ENCODE measurements at places on chromosomes 4 and X. TPM values are rescaled to one million over a fixed set of nuclear protein-coding genes. Genes with fewer than 3 reads are reported as not detected.

The AMTN gene
- total RNA-seq, result not detected

DNA sequence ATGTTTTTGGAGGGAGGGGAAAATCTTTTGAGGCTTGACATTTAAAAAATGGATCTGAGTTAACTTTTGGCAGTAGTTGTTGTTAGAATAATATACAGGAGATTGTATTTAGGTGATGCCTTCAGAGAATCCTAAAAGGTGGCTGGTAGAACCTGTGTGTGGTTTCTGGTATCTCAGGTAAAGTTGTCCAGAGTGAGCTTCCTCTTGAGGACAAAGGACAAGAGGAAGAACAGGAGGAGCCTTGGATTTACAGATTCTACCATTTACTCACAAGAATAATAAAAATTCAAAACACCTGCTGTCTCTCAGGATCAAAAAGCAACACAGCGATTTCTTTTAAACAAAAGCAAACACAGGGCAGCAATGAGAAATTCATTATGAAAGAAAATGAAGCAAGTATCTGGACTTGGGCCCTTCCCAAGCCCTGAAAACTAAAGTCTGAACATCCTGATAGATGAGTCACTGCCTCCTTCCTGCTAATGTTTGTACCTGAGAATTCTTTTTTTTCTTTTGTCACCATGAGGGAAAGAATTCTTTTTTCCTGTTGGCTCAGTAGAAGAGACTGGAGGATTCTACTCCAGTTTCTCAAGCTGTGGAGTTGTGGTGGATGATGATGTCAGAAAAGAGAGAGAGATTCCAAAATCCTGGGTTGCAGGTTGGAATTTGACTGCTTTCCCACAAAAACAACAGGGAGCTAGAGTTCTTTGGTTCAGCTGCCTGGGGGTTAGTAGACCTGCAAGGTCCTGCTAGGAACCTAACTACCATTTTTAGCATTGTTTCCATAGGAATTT, 31.5 kb upstream of the RAPGEF2 start:
- DNase-seq, result peak; percentile 68

The DUX4 gene
- not detected for total RNA-seq

DNA sequence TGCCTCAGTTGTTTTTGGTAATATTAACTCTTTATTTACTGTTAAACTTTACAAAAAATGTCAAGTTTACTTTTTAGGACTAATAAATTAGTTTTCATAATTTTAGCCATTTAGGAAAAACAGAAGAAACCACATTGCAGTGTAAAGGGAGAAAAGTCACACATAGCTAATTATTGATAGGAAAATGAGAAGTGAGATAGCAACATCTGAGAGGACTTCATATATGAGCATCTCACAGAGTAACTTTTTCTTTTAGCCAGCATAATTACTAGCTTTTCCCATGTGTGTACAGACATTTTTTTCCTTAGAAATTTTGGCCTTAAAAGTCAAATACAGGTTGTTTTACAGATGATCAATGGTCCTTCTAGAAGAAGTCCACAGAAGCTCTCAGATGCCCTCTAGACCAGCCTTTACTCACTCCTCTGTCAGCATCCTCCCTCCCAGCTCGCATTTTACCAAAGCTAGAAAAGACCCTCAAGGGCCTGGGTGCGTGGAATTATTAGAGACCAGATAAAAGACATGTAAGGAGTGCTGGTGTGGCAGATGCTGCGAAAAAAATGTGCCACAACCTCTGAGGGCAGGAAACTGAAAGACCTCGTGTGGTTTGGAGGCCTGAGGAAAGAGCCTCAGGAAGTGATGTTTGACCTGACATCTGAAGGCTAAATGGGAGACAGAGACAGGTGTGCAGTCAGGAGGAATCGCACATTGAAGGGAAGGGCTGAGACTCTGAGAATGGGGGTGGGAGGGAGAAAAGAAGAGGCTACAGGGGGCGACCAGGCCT, 156.9 kb downstream of the CBR4 start:
- no peak for DNase-seq

The TMEM47 gene
- total RNA-seq, result 134 TPM

DNA sequence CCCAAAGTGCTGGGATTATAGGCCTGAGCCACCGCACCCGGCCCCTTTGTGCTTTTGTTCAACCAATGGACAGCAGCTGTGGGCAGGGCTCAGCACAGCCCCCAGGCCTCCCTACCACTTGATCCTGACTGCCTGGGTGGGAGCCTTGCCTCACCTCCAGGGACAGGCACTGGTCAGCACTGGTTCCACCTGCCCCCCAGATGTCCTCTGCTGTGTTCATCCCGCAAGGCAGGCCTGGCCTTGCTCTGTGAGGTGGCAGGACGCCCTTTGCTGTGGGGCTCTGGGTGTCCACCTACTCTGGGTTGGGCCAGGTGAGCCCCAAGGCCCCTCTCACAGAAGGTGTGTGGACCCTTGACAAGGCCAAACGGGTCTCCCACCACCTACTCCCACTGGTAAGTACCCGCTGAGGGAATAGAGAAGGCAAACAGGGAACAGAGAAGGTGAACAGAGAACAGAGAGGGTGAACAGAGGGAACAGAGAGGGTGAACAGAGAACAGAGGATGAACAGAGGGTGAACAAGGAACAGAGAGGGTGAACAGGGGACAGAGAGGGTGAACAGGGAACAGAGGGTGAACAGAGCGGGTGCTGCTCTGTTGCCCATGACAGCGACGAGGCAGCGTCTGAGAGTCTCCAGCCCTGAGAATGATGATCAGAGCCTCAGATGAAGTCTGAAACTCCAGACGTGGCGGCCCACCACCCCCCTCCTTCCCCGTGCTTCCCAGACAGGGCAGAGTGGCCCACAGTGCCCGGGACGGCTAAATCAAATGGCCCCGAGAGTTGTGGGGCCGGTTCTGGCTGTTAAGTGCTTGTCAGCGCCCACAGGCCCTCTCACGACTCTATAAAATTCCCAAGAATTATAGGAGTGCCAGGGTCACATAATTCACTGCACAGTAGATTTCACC, 55.0 kb upstream of the NKX1-1 start:
- DNase-seq, result no peak

DNA sequence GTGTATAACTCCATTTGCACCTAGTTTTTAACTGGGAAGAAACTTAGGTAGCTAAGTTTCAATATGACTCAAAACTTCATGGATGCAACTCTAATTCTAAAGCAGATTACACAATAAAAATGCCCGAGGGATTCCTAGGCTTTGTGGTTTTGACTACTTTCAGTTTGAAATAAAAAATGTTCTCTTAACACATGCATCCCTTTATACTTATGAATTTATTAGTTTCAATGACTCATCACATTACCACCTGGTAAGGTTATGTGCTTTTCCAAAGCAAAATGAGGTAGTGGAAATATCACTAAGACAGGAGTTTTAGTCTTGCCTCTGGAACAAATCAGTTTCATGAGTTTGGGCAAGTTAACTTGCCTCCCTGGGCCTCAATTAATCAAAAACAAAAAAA, 125.5 kb downstream of the OPHN1 start:
- peak; percentile 75 for DNase-seq
